ENCODE measurements at places on chromosomes 13 and 19.

DNA sequence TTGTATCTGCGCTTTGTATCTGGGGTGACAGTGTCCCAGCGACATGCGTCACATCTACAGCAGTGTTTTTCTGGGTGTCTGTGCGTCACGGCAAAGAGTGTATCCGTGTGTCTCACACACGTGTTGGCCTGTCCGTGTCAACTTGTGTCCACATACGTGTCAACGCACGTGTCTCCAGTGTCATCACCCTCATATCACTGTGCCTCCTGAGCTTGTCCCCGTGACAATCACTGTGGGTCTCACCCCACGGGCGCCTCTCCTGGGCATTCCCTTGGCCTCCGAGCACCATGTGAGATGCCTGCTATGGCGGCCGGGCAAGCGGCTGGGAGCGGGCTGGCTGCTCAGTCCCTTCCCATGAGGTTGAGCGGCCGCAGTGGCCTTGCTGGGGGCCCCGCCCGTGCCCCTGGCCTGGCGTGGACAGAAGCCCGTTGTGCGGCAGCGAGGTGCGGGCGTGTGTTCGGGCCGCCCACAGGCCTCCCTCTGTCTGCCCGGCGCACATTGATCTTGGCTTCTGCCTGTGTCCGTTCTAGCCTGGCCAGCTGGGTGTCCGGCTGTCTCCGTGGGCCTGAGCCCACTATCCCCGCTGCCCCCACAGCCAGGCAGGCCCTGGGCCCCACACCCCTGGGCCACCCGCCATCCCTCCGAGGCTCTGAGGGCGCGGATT, 6.4 kb downstream of the NFIX start:
- DNase-seq, result no peak

- peak; percentile 80 for DNase-seq
These were observed 3.5 kb downstream of the LIPE start for GRCh38 chr19:42423462-42424344.

DNA sequence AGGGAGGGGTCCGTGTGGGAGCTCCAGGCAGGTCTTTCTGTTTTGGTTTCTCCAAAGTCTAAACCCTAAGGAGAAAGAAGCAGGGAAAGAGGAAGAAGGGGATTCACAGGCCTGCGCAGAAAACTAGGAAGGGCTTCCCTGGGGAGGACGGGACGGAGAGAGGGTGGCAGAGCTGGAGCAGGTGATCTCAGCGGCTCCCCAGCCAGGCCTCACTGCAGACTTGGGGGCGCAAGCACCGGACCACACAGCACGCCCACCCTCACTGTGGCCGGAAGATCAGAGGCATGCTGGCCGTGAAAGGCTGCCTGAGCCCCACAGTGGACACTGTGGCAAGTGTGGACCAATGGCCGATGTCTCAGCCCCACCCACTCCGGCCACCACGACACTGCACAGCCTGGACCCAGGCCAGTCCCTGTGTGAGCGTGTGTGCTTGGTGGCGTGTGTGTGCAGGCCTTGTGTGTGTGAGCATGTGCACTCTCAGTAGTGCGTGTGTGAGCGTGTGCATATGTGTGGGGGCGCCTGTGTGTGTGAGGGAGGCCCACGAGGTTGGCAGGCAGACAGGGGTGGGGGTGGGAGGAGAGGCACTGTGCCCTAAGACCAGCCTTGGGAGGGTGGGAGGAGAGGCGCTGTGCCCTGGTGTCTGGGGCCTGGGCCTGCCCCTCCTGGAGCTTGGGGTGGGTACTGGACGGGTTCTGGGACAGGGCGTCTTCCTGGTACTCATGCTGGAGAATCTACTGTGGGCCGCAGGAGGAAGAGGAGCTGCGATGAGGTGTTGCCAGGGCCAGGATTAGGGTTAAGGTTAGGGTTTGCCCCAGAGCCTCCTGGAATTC, 15.4 kb upstream of the TMEM255B start:
- DNase-seq, result no peak

GRCh38 chr19:45994456-45994997, 740 bp upstream of the CCDC61 start:
- DNase-seq, result no peak

DNA sequence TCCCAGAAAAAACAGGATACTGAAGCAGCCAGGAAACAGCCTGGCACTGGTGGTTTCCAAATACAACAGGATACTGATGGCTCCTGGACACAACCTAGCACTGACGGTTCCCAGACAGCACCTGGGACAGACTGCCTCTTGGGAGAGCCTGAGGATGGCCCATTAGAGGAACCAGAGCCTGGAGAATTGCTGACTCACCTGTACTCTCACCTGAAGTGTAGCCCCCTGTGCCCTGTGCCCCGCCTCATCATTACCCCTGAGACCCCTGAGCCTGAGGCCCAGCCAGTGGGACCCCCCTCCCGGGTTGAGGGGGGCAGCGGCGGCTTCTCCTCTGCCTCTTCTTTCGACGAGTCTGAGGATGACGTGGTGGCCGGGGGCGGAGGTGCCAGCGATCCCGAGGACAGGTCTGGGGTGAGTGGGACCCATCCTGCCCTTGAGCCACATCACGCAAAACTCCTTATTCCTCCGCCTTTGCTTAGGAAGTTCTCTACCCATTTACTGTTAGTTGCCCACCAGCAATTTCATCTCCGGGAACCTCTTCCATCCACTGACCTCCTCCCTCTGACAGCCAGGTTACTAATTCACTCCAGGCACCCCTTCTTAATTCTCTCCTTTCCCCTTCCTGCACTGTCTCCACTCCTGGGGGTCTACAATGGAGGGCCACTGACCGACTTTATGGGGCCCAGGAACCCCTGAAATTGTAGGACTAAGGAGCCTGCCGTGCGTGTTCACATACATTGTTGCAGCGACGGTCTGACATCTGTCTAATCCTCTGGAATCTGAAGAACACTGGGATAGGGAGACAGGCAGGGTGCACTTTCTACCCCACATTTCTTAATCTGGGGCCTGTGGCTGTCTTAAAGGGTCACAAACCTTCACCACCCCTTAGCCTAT, 1.2 kb downstream of the ITPKC start:
- DNase-seq, result peak; percentile 14

- DNase-seq, result no peak
These were observed 32.6 kb downstream of the ERCC5 start for GRCh38 chr13:102878481-102878880.

DNA sequence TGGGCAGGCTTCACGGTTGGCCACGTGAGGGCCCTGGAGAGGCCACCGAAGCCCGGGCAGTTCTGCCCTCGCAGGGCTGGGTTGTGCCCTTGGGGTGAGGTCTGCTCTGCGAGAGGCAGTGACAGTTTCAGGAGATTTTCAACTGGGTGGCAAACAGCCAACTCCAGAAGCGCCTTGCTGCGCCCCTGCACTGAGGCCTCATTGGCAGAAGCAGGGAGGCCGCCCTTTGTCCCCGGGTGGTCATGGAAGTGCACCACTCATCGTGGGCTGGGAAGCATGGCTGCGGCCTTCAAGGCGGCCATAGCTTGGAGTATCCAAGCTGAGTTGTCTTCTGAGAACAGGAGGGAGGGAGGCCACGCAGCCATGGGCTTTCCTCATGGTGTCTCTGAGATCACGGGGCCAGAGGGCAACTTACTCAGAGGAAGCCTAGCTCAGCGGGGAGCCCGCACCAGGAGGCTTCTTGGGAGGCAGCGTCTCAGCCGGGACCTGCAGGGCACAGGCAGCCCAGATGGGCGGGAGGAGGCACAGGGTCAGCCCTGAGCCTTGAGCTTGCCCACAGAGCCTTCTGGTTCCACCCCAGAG, 14.8 kb downstream of the PLEKHJ1 start:
- no peak for DNase-seq

DNA sequence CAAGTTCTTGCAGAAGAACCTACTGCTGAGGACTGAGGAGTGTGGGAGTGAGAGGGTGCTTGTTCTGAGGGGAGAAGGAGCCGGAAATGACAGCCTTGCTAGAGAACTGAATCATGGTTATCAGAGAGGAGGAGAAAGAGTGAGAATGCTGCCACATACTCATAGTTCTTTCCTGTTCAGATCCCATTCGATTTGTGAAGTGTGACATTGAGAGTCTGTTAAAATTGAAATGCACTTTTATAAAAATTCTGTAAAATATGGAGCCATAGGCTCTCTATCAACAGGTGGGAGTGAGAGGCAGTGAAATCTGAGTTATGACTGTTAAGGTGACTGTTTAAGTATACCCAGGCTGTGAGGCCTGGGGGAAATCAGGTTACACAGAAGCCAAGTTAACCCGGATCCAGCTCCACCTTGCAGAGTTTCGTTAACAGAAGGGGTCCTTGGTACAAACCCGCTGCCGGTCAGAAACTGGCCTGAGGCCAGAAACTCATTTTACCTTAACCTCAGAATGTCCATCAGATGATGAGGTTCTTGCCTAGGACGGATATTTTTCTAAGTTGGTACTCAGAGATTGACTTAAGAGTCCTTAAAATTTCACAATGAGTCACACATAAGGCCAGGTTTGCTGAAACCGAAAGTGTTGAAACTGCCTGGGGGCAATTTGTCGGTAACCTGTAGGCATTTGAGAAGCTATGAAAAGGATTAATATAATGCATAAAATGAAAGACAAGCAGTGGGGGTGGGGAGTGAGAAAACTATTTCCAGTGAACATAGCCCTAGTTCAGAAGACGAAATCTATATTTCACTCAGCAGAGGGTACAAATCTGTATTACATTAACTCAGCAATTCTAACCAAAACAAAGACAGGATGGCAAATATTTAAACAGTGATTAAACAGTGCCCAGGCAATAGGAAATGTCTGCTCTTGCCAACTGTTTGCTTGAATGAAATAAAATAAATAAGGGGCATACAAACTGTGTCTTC, 350.5 kb downstream of the KCNRG start:
- DNase-seq, result no peak

DNA sequence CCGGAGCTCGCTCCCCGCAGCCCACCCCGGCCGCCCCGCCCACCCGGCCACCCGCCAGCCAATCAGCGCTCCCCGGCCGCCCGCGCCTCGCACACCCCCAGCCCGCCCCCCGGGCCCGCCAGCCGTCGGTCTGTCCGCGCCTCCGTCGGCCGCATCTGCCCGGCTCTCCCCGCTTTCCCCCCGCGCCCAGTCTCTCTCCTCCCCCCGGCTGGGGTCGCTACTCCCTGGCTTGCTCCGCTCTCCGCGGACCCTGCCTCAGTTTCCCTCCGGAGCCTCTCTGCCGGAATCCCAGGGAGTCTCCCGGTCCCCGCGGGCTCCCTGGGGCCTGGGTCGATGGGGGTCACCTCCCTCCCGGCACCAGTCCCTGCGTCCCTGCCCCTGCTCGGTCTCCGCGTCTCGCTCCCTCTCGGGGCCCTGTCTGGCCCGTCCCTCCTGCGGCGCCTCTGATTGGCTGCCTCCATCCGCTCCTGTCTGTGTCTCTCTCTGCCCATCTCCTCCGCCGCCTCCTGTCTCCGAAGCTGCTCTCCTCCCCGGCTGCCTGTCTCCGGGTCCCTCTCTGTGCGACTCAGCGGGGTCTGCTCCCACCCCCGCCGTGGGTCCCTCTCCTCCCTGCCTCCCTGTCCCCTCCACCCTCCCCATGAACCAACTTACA, 484 bp downstream of the IL11 start:
- no peak for DNase-seq
